ENCODE measurements at places on chromosomes 2 and 18. TPM values are rescaled to one million over a fixed set of nuclear protein-coding genes. Genes with fewer than 3 reads are reported as not detected.
A peak's percentile ranks its signal among the peaks of the same experiment; 100 is the strongest.

Gene CTDP1
- polyA plus RNA-seq, result 7.9 TPM

Gene SLC14A1
- polyA plus RNA-seq, result 0.71 TPM

Gene ZDBF2
- polyA plus RNA-seq, result 5.2 TPM

Gene DTYMK
- 38.6 TPM for polyA plus RNA-seq

Gene CCL20
- polyA plus RNA-seq, result not detected

Gene SF3B6
- 208 TPM for polyA plus RNA-seq

Gene WDR7
- polyA plus RNA-seq, result 27.1 TPM

Gene OTOS
- not detected for polyA plus RNA-seq

- no peak for DNase-seq
These were observed 155.4 kb upstream of the PID1 start for GRCh38 chr2:229426464-229426863.

GRCh38 chr18:48123324-48123723 is 192.9 kb upstream of the SMAD2 start:
- no peak for DNase-seq

DNA sequence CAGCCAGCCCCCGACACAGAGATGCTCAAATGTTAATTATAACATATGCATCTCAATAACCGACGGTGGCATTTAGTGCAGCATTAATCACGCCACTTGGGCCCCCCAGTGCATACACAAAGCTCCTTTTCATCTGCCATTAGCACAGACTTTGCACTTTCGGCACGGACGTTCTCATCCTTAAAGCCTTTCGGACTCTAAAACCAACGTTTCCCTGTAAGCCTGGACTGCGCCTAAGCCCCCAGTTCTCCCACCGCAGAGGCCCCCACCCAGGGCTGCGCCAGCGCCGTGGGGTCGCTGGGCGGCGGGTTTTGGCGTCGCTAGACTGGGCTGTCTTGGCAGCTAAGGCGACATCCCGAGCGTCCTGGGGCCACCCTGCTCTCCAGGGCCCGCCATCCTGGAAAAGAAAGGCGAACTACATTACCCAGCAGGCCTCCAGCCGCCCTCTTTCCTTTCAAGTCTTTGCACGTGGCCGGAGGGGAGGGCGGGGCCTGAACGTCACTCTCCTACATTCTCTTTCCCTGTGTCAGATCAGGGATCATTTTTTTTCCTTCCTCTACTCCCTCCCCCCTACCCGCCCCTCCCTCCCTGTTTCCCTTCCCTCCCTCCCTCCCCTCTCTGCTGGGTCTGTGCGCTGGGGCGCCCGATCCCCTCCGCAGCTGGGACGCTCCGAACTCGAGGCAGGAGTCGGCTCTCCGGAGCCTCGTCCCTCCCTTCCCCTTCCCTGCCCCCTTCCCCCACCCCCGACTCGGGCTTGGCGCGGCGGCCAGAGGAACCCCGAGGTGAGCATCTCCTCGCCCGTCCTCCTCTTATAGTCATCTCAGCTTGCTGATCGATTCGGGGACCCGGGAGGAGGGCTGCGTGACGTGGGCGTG is at the start of gene CTIF:
CTIF (plus strand) TSS at position 501 of the 875 bp plus-strand sequence. CDS start 80,535 bp downstream, outside the sequence.
- DNase-seq, result peak; percentile 26

- no peak for DNase-seq
These were observed 51.2 kb downstream of the MTCL1 start for GRCh38 chr18:8756571-8756970.

- peak; percentile 25 for DNase-seq
These were observed 224.5 kb downstream of the FAM210A start for GRCh38 chr18:13501891-13502290.

DNA sequence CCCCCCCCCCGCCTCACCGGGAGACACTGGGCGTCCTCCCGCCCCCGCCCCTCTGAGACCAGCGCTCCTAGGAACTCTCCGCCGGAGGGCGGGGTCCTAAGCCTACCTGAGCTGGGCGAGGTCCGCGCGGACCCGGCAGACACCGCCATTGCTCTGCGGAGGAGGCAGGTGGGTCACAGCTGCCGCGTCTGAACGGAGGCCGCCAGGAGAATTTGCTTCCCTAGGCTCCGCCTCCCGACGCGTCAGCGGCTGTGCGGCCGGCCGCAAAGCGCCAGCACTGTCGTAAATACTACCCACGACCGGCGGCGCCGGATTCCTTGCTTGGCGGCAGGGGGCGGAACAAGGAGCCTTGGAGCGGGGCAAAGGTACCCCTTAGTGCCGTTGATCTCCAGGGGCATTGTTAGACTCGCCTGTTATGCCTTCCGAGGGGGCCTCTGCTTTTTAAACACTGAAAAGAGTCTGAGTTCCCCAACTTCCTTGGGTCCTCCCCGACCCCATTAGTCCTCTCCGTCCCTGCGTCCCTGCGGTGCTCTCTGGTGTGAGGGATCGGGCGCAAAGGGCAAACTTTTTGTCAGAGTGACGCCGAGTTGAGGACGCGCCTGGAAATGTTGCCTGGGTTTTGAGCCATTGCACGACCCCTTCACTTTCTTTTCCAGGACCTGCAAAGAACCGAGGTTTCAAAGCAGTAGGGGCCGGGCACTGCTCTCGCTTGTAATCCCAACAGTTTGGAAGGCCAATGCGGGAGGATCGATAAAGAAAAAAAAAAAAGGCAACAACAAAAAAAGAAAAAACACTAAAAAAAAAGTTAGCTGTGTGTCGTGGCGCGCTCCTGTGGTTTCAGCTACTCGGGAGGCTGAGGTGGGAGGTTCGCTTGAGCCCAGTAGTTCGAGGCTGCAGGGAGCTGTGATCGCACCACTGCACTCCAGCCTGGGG is at the start of gene GGCX:
GGCX (minus strand) TSS at position 214 of the 933 bp plus-strand sequence; CDS start at position 149, 65 bp downstream.
- peak; percentile 82 for DNase-seq

- no peak for DNase-seq
These were observed 341.4 kb downstream of the TNS1 start for GRCh38 chr2:217661378-217661777.

- no peak for DNase-seq
These were observed 280.2 kb downstream of the SRBD1 start for GRCh38 chr2:45330637-45331409.

GRCh38 chr2:235006461-235006860 is 54.6 kb downstream of the SH3BP4 start:
- no peak for DNase-seq

- DNase-seq, result no peak
These were observed 2.8 kb downstream of the SNORC start for GRCh38 chr2:232872826-232873225.

- no peak for DNase-seq
These were observed 331.1 kb downstream of the PLCL1 start for GRCh38 chr2:198135481-198135934.

DNA sequence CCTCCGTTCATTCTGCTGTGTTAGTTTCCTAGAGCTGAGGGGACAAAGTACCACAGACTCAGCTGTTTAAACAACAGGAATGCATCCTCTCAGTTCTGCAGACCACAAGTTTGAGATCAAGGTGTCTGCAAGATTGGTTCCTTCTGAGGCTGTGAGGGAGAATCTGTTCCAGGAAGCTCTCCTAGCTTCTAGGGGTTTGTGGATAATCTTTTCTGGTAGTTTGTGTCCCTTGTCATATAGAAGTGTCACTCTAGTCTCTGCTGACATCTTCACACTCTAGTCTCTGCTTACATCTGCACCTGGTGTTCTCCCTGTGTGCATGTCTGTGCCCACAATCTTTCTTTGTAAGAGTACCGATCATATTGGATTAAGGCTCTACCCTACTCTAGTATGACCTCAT is 581.8 kb downstream of the RNF144A start:
- no peak for DNase-seq

DNA sequence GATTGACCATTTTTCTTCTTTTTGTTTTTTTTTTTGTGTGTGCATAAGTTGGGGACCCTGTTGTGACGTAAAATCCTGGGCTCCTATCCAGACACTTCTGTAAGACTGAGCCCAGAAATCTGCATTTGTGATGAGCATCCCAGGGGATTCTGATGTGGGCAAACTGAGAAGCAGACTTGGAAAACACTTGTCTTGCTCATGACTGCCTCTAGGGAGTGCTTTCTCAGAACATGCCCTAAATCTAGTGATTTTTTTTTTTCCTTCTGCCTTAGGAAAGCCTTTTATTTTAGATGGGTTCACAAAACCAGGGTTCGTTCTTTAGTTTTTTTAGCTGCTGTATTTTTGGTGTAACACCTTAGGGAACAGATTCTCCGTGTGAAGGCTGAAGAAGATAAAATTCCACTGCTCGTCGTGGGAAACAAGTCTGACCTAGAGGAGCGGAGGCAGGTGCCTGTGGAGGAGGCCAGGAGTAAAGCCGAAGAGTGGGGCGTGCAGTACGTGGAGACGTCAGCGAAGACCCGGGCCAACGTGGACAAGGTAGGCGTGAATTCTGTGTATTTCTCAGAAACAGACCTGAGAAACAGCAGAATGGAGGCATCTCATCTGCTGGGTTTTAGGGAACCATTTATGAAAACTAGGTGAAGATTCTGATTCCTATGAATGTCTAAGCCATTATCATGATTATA is 36.7 kb downstream of the RALB start:
- DNase-seq, result no peak

DNA sequence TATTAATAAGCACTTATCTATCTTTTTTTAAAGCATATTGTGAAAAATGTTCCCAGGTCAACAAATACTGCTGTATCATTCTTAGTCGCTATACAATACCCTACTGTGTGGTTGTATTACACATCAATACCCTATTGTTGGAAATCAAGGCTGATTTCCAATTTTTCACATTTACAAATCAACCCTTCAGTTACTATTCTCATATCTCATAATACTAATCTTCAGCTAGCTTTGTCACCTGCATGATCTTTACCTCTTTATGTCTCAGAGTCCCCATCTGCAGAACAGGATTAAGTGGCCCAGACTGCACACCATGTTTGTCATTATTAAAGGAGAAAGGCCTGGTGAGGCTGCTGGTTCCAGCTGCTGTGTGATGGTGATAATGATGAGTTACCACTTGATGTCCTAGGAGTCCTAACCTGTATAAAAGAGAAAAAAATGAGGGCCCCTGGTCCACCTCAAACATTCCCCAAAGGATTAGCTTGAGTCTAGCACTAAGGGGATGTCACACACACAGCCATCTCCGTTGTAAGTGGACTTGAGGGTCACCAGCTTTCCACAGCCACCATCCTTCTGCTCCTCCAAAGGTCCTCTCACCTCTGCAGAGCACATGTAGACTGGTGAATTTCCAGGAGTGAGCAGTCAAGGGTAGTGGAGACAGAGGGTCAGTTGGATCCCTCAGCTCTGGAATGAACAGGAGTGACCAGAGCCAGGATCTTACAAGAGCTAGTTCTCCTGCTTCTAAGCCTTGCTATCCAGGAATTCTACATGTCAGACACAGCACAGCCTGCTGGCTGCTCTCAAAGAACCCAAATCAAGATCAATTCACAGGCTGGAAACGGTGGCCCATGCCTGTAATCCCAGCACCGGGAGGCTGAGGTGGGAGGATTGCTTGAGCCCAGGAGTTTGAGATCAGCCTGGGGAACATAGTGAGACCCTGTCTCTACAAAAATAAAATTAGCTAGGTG is 36.0 kb upstream of the BIN1 start:
- DNase-seq, result no peak

- DNase-seq, result no peak
These were observed 41.0 kb downstream of the PTGR3 start for GRCh38 chr18:75167759-75168618.

DNA sequence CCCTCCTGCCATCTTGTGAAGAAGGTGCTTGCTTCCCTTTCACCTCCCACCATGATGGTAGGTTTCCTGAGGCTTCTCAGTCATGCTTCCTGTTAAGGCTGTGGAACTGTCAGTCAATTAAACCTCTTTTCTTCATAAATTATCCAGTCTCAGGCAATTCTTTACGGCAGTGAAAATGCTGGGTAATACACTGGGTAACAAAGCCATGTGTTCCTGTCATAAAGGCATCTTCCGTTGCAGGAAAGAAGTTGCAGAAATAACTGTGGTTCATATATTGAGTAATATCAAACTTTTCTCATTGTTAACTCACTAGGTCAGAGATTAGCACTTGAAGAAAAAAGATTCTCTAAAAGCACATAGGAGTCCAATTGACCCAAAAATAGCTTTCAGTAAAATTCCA is 163.9 kb upstream of the HNMT start:
- DNase-seq, result no peak

- DNase-seq, result no peak
These were observed 28.3 kb downstream of the CREB1 start for GRCh38 chr2:207558079-207558491.

- no peak for DNase-seq
These were observed 208.7 kb downstream of the TWIST2 start for GRCh38 chr2:239056611-239057010.

- no peak for DNase-seq
These were observed 21.4 kb upstream of the STON1 start for GRCh38 chr2:48508461-48509124.

- no peak for DNase-seq
These were observed 66.4 kb upstream of the MSH2 start for GRCh38 chr2:47336259-47337238.

GRCh38 chr2:120607506-120607905 is 128.2 kb upstream of the GLI2 start:
- no peak for DNase-seq

- DNase-seq, result no peak
These were observed 25.6 kb downstream of the ZNF236 start for GRCh38 chr18:76847916-76848315.

Data from naive thymus-derived CD8-positive, alpha-beta T cell (primary cell).